Activated CD4-positive, alpha-beta memory T cell treated with anti-CD3 and anti-CD28 coated beads for 36 hours (primary cell): ENCODE measurements at places on chromosomes 6 and 20.

DNA sequence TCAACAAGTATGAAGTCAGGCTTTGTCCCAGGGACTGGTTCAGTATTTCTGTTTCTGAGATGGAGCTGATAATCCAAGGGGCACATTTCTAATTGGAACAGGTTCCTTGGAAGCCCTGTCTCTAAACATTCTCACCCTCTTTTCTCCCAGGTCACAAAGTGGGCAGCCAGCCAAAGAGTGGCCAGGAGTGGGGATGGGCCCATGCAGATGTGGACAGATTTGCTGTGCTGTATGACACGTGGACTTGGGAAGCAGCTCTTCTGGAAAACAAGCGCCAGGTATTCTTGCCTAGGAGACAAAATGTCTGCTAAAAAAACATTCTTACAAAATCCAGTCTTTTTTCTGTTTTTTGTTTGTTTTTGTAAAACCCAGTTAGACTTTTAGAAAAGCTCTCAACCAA, 140.2 kb downstream of the CD164 start:
- DNase-seq, result no peak

GRCh38 chr6:160963651-160964050, 27.9 kb upstream of the MAP3K4 start:
- DNase-seq, result no peak

- no peak for DNase-seq
These were observed 7.3 kb upstream of the RAET1L start for GRCh38 chr6:150032598-150032997.

DNA sequence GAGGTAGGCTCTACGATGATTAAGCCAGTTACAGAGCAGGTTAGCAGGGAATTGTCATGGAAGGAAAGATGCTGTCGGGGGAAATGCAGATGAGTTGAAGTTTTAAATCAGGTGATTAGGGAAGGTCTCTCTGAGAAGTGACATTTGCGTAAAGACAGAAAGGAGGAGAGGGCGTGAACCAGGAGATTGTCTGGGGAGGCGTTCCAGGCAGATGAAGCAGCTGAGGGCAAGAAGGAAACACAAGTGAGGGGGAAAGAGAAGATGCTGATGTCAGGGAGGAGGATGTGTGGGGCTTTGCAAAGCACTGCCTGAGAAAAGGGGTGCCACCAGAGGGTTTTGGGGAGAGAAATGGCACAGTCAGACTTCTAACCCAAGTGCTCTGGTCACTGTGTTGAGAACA, 2.5 kb upstream of the TMEM14B start:
- DNase-seq, result no peak

GRCh38 chr20:49787371-49788357, 25.0 kb upstream of the SLC9A8 start:
- no peak for DNase-seq

DNA sequence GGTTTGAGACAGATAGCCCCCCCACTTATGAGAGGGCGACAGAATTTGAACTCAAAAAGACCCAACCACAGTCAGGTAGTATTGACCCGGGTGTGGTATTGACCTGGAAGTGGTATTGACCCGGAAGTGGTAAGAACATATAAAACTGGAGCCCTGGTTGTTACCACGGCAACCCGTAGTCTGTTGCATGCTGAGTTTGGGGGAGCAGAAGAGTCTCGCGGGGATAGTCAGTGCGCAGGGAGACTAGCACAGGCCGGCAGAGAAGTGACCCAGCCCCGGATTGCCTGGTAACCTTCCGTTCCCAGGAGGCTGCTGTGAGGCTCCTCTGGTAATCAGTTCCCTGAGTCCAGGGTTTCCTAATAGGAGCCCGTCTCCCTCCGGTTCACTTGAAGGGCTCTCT, 96.2 kb downstream of the SNX5 start:
- no peak for DNase-seq
